ENCODE measurements at places on chromosomes 1 and 21.

GRCh38 chr21:40531431-40532110 lies 315.4 kb downstream of the DSCAM start:
- no peak for DNase-seq

DNA sequence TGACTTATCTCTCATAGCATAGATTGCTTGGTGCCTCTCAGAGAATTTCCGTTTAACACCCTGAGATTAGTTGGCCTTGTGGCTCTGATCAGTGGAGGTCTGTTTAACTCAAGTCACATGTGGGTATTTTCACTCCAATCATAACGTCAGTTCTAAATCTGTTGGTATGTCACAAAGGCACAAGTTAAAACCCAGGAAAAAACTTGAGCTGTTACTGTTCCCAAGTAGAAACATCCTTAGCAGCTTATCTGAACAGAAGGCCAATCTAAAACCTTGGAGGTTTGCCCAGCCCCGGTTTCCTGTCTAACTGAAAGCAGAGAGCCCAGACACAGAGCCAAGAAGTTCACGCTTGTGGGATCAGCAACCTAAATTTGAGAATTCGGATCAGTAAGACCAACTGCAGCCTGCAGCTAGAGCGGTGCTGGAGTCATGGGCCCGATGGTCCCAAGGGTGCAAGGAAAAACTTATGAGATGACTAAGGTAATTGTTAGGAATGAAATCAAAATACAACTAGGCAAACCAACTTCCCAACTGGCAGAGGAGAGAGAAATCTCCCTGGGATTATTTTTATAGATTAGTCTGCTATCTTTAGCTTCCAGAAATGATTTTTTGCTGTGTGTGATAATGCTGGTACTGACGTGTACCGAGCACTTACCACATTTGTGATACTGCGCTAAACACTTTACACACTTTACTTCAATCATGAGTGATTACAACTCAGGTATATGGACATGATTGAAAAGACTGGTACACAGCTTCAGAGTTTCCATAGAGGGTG lies 90.2 kb upstream of the C1orf21 start:
- no peak for DNase-seq

GRCh38 chr1:149844650-149845255 lies 54.6 kb upstream of the BOLA1 start:
- DNase-seq = no peak

DNA sequence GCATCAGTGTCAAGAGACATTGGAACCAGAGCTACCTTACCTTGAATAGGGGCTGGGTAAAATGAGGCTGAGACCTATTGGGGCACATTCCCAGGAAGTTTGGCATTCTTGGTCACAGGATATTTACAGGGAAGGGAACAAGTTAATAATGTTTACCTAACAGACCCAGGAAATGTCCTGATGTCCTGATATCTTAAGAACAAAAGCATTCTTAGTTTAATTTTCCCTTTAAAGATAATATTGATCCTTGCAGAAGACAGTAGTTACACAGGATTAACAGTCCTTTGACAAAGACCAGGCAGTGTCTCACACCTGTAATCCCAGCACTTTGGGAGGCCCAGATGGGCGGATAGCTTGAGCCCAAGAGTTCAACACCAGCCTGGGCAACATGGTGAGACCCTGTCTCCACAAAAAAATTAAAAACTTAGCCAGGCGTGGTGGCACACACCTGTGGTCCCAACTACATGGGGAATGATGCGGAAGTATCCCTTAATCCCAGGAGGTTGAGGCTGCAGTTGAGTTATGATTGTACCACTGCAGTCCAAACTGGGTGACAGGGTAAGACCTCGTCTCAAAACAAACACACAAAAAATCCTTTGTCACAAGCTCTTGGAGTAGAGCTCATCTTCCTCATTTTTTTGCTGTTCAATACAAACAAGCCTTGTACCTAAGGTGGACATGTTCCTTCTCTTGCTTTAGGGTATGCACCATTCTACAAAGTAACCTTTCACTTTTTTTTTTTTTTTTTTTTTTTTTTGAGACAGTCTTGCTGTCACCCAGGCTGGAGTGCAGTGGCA lies 1.3 kb upstream of the TOMM20 start:
- DNase-seq = no peak

GRCh38 chr1:165073185-165074007 lies 283.1 kb downstream of the LMX1A start:
- DNase-seq = no peak

DNA sequence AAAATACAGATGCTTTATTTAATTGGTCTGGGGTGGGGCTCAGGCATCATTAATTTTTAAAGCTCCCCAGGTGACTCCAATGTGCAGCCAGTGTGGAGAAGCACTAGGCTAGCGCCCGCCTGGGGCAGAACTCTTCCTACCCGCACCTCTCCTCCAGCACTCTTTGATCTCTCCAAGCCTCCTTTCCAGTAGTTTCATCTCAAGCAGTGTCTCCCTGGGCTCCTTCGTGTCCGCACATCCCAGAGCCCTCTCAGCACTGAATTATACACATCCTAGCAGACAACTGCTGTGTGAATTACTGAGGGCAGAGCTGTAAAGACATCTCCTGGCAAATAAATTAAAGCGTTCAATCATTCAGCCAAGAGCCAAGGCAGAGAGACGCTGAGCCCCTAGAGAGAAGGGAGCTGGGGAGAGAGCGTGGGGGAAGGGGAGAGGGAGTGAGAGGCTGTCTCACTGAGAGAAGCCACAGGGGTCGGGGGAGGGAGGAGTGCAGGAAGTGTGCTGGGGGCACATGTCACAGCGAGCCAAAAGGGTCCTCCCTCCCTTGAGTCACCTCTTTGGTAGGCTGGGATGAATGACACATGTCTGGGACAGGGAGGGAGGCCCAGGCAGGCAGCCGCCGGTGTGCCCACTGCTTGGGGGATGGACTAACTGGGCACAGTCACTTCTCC lies 21.0 kb upstream of the PARP1 start:
- DNase-seq = no peak

DNA sequence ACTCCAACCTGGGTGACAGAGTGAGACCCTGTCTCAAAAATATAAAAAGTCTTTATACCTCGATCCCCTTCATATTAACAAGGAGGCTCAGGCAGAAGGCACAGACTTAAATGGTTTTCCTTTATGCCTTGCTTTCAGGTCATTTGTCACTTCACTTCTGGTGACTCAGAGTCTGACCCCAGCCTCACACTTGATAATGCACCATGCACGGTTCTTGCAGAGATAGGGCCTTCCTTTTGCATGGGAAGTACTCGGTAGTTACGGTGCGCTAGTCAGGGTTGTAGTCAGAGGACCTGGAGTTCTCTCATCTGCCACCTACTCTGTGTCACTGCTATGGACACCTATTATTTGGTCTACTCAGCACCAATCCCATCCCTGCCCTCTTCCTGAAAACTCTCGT lies 43.6 kb upstream of the BMP8B start:
- no peak for DNase-seq

GRCh38 chr1:82944822-82945221 lies 1054.1 kb downstream of the TTLL7 start:
- no peak for DNase-seq

GRCh38 chr1:168734271-168734670 lies 5.3 kb upstream of the DPT start:
- DNase-seq = no peak

- no peak for DNase-seq
Observed at GRCh38 chr1:56490619-56491018, 88.7 kb downstream of the PLPP3 start.

DNA sequence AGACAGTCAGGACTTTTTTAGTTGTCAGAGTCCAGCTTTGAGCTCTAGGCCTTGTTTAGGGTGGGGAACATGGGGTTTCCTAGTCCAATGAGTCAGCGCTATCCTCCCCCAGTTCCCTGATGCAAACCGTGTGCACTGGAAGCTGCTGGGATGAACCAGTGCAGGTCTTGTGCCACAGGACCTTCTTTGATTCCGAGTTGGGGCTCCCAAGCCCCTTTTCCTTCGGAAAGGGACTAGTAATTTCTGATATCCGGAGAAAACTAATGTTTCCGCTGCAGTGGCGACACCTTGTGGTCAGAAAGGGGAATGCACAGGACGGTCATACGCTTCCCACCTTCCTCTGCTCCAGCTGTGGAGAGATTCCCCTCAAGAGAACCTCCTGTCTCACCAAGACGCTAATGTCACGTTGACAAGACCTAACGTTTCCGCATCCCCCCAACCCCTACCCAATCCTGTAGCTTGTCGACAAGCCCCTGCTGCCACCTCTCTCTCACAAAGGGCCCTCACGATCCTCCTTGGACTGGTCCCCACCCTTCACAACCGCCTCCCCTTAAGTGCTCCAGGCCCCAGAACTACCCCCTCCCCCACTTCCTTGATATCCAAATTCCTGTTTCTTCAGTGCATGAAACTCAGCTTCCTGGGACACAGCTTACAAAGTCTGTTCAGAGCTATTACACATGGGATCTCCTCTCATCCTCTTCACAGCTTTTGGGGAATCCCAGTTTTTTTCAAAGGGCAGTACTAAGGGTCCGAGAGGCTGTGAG lies 30.9 kb downstream of the GPA33 start:
- DNase-seq = peak; percentile 88

DNA sequence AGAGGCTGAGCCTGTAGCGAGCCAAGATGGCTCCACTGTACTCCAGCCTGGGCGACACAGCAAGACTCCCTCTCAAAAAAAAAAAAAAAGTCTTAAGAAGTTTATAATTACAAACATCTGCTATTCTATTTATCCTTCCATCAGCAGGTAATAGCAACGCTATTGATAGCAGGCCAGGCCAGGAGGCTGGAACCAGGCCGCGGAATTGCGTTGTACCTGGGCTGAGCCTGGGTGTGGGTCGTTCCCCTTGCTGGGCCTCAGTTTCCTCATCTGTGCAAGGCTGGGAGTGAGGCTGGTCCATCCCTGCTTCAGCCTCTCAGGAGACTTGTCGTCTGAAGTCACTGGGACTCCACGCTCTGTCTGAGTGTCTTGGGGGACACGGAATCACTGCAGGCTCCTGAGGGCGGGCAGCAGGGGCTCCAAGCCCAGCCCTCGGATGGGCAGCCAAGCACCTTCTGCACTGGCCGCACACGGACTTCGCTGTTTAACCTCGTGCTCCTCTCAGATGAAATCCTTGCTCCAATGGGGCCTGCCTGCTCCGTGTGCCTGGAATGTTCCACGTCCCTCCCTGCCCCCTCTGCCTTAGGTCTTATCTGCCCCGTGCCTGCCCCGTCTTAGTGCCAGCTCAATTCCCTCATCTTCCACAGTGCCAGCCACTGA lies 103.9 kb upstream of the C1orf174 start:
- no peak for DNase-seq

DNA sequence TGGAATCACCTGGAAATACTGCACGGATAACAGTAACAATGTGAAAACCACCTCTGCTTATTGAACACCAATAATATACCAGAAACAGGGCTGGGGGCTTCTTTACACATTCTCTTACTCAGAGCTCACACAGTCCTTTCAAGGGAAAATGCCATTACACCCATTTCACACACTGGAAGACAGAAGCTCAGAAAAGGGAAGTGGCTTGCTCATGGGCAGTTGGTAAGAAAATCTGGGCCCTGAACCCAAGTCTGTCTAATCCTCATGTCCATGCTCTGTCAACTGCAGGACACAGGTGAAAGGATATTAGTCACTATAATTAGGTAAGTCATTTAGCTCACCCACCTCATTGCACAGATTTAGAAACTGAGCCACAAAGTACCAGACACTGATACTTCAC lies 18.6 kb downstream of the C8A start:
- DNase-seq = no peak

- DNase-seq = no peak
Observed at GRCh38 chr1:103448560-103448959, 76.9 kb upstream of the RNPC3 start.

DNA sequence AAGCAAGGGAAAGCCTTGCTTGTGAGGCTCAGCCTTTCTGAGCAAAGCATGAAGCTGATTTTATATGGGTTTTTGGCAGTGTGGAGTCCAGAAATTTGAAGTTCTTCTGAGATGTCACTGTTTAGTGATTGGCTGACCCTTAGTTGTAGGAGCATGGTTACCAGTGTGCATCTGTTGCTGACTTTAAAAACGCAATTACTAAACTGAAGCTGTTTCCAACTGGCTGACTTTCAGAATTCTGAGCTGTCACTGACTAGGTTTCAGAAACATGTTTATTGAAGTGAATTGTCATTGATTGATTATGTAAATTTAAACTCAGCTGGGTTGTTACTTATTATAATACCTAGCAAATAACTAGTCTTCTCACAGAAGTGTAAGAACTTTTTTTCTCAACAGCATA lies 89.4 kb downstream of the PDE4B start:
- no peak for DNase-seq

GRCh38 chr1:238606457-238606856 lies 715.7 kb upstream of the ZP4 start:
- no peak for DNase-seq

- DNase-seq = no peak
Observed at GRCh38 chr1:167882376-167882775, 31.6 kb downstream of the ADCY10 start.

- no peak for DNase-seq
Observed at GRCh38 chr1:2826736-2827292, 25.3 kb upstream of the TTC34 start.

- DNase-seq = peak; percentile 73
Observed at GRCh38 chr1:156641761-156642264, at the start of gene BCAN. BCAN (plus strand) TSS chr1:156642117; CDS start chr1:156646055, 3,938 bp downstream.

- peak; percentile 94 for DNase-seq
Observed at GRCh38 chr1:26900001-26900814, at the start of gene GPATCH3. GPATCH3 (minus strand) TSS chr1:26900467; CDS start chr1:26900442, 25 bp downstream.

- no peak for DNase-seq
Observed at GRCh38 chr1:15559189-15559810, 25.6 kb downstream of the AGMAT start.

DNA sequence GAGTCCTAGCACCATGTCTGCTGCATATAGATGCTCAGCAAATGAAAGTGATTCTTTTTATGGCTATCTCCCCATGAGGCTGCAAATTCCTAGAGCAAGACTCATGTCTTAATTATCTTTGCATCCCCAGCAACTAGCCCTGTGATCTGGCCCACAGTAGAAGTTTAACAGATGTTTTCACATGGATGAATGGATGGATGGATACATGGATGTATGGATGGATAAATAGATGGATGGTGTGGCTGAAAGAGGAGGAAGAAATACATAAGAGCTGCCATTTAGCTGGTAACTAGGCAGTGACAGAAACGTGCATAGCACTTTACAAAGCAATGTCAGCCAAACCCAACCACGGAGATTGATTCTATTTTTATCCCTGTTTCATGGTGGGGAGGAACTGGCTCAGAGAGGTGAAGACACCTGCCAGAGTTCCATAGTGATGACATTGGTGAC lies 32.7 kb upstream of the ZBTB40 start:
- no peak for DNase-seq

DNA sequence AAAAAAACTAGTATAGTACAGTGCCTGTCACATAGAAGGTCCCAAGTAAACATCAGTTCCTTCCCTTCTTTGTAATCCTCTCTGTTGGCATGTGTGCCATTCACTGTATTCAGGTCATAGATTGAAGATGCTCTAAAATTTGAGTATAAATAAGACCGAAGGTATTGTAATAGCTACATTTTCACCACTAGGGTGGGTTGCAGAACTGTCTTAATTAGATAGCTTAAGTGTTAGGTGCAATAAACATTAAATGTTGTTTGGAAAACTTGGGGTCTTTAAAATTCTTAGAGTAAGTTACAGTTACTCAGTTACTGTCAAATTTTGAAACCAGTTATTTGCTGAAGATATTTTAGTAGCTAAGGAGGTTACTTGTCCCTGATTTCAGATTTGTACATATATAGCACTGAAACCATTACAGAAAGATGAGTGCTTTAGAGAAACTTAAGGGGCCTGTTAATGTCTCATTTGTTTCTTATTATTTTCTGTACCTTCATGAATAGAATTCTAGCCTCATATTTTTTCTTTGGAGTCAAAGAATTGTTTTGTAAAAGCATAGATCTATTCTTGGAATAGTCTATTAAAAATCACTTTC lies 24.3 kb downstream of the PER3 start:
- DNase-seq = no peak

GRCh38 chr1:202807451-202807925 lies 733 bp downstream of the KDM5B start:
- DNase-seq = peak; percentile 36

All from WTC11 (cell line).